ENCODE measurements at places on chromosomes 12 and 14. TPM values are rescaled to one million over a fixed set of nuclear protein-coding genes. Genes with fewer than 3 reads are reported as not detected.
A peak's percentile ranks its signal among the peaks of the same experiment; 100 is the strongest.

- peak overlapping the region; percentile 20 for H3K27ac ChIP-seq
- H3K4me3 ChIP-seq: no peak overlapping the region
- peaks cover 54% of the 10 kb centered on the region for H3K36me3 ChIP-seq
- no peaks in the 10 kb centered on the region for H3K27me3 ChIP-seq
- DNase-seq: peak; percentile 37
Measured at GRCh38 chr14:54786838-54787237, 115.8 kb downstream of the GCH1 start.

DNA sequence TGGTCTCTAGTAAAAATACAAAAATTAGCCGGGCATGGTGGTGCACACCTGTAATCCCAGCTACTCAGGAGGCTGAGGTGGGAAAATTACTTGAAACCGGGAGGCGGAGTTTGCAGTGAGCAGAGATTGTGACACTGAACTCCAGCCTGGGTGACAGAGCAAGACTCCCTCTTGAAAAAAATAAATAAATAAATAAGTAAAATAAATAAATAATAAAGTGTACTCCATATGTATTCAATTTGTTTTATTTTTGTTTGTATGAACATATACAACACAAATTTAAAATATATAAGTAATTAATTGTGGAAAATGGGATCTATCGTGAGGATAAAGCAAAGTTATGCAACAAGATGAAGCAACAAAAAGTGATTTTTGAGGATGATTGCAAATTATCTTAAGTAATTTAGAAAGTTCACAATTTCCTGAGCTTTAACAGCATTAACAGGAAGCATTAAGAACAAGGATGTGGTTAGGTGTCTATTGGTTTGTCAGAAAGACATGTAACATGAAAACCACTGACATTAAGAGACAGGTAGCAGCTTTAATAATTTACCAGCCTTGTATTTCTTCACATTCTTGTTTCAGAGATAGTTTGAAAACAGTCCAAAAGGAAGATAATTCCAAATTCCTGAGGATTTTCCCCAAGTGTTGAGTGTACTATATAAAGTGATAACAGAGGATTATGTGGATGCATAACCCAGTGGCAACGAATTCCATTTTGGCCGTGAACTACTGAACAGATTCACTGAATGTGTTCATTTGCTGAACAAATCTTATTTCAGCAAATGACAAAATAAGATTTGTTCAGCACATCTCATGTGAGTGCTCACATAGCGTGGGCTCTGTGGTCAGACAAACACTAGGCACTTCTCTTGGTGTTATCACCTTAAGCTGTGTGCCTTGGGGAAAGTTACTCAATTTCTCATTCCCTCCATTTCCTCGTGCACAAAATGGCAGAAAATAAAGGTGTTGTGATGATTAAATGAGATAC is 68.6 kb upstream of the RESF1 start:
- no peak for DNase-seq
- no peaks in the 10 kb centered on the region for H3K4me1 ChIP-seq
- H3K4me3 ChIP-seq: no peak overlapping the region
- no peaks in the 10 kb centered on the region for H3K27me3 ChIP-seq

DNA sequence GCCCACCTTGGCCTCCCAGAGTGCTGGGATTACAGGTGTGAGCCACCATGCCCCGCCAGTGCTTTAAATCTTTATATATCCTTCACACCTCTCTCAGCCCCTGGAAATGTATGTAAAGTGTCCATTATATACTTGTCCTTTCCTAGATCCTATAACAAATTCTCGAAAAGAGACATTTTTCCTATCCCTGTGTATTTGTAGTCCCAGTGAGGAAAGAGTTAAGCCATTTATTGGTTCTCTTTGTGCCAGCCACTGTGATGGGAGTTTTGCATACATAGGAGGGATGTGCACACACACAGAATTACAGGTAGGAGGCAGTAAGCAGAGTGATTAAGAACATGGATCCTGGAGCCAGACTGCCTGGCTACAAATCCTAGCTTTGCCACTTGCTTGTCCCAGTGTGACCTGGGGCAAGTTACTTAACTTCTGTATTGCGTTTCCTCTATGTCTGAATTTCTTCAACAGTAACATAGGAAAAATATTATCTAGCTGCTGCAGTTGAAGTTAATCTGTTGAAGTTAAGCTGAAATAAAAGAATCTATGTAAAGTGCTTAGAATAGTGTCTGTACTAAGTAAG is 2.1 kb upstream of the RABGGTA start:
- no peak overlapping the region for H3K4me3 ChIP-seq
- H3K4me1 ChIP-seq: peaks cover 8% of the 10 kb centered on the region
- H3K27me3 ChIP-seq: no peaks in the 10 kb centered on the region
- no peak overlapping the region for H3K27ac ChIP-seq

DNA sequence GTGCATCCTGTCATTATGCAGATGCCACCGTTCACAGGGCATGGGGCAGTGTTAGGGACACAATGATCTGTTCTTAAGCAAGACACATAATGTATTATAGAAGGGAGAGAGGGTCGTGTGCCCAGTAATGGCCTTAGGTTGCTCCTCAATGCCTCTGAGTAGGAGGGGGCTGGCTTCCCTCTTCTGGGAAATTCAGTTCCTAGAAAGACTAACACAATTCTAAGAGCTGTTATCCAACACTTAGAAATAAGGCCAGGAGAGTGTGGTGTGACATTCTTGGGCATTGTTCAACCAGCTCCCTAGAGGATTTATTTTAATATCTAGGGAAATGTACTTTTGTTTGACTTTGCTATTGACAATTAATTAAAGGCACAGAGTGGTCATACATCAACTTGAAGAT is 118.5 kb downstream of the ADCK1 start:
- no peaks in the 10 kb centered on the region for H3K4me1 ChIP-seq
- DNase-seq: no peak
- H3K4me3 ChIP-seq: no peak overlapping the region
- H3K27me3 ChIP-seq: no peaks in the 10 kb centered on the region

DNA sequence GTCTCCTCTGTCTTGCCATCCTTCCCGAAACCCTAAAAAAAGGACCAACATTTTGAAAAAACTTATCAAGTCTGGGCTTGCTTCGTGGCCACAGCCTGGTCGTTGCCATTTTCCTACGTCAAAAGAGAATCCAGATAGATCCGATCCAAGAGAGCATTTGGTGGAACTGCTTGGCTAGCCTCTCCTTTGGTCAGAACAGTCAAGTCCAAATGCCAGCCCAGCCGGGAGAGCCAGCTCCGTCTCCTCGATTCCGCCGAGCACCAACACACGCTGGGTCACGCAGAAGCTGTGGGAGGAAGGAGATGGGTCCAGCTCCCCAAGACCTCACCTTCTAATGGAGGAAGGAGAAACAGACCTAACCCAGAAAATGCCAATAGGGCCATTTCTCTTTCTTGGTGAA is 9.3 kb upstream of the PRIMA1 start:
- no peak for DNase-seq
- H3K36me3 ChIP-seq: no peaks in the 10 kb centered on the region
- H3K27me3 ChIP-seq: peaks cover 3% of the 10 kb centered on the region
- peaks cover 20% of the 10 kb centered on the region for H3K4me1 ChIP-seq
- H3K4me3 ChIP-seq: no peak overlapping the region

- peaks cover 2% of the 10 kb centered on the region for H3K4me1 ChIP-seq
- H3K27me3 ChIP-seq: no peaks in the 10 kb centered on the region
- no peak overlapping the region for H3K4me3 ChIP-seq
- no peak overlapping the region for H3K27ac ChIP-seq
Measured at GRCh38 chr12:57470286-57470969, 9.2 kb downstream of the ARHGAP9 start.

DNA sequence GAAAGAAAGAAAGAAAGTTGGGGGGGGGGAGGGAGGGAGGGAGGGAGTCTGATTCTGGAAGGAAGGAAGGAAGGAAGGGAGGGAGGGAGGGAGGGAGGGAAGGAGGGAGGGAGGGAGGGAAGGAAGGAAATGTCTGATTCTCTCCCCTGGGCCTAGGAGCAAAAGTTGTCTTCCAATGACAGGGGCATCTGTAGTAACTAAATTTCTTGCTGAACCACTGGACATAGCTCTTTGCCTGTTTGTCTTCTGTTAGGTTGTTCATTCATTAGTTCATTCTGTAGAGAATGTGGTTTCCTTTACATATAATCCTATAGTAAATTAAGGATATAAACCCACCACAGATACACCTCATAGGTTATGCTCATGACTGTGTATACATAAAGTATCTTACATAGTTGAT is 59.9 kb downstream of the GPR68 start:
- no peak overlapping the region for H3K27ac ChIP-seq
- H3K36me3 ChIP-seq: peaks cover 41% of the 10 kb centered on the region
- no peak for DNase-seq
- H3K4me3 ChIP-seq: no peak overlapping the region
- no peaks in the 10 kb centered on the region for H3K4me1 ChIP-seq

EGLN3 gene
- total RNA-seq: 5.9 TPM

ARHGEF40 gene
- 64.8 TPM for total RNA-seq

BEGAIN gene
- total RNA-seq: 5.9 TPM

FAM186B gene
- total RNA-seq: not detected

FLRT2 gene
- 24.6 TPM for total RNA-seq

Measured in ascending aorta (tissue), 2 donors.